Stimulated activated CD4-positive, alpha-beta T cell treated with anti-CD3 and anti-CD28 coated beads, Interleukin-1b, Interleukin-23, amount 100 ng/mL, for 1 hour (primary cell): ENCODE measurements at places on chromosomes 3 and 15.
A peak's percentile ranks its signal among the peaks of the same experiment; 100 is the strongest.

GRCh38 chr3:150412561-150413231, 4.6 kb downstream of the TSC22D2 start:
- no peak for DNase-seq

DNA sequence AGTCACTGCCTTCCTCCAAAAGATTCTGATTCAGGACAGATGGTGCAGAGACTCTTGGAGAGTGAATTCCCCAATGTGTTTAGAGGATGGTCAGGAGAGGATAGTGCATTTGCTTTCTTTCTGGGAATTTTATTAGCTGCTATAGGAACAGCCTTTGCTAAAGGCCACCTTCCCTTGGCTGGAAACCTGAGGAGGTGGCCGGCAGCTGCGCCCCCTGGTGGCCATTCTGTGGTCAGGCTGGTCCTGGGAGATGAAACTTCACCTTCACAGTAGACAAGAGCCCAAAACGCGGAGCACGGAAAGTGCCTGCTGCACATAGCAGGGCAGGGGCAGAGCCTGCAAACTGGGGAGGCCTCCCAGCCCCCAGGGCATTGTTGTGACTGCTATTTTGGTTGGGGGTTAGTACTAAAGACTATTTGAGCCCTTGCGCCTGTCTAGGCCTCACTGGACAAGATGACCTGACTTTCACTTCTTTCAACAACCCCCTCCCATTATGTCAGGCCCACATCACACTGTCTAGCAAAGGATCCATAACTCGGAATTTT, 34.3 kb downstream of the SEC22C start:
- DNase-seq = peak; percentile 50

DNA sequence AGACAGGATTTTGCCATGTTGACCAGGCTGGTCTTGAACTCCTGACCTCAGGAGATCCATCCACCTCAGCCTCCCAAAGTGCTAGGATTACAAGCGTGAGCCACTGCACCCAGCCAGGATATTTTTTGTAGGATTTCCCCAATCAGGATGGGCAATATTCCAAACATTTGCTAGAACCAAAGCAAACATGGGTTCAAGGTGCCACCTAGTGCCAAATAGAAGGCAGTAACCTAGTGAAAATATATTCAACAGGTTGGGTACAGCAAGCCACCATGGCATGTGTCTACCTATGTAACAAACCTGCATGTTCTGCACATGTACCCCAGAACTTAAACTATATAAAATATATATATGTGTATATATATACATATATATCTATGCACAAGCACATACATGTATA, 185.9 kb upstream of the CADM2 start:
- DNase-seq = no peak

DNA sequence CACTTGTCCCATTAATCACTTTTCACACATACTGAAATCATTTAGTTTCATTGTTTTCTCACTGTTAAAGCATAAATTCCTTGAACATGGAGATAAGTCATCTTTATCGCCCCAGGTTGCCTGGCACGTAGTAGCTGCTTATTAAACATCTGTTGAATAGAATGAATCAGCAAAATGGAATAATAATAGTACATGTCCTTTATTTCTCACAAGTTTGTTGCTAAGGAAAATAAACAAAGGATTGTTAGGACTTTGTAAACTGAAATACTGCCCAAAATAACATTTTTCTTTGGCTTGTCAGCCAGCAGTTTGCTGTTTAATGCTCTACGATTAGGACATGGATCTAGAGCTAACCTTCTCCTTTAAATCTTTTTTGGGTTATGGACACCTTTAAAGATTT, 17.9 kb downstream of the SLC35A5 start:
- no peak for DNase-seq

- no peak for DNase-seq
Observed at GRCh38 chr15:29822684-29823459, 604 bp upstream of the TJP1 start.

- no peak for DNase-seq
Observed at GRCh38 chr3:188176476-188176875, 22.5 kb downstream of the LPP start.

- DNase-seq = no peak
Observed at GRCh38 chr15:56587686-56588085, 122.7 kb upstream of the MNS1 start.

- no peak for DNase-seq
Observed at GRCh38 chr3:46663591-46664135, 29.8 kb downstream of the ALS2CL start.

- DNase-seq = no peak
Observed at GRCh38 chr3:133674290-133674919, 12.7 kb upstream of the TOPBP1 start.

DNA sequence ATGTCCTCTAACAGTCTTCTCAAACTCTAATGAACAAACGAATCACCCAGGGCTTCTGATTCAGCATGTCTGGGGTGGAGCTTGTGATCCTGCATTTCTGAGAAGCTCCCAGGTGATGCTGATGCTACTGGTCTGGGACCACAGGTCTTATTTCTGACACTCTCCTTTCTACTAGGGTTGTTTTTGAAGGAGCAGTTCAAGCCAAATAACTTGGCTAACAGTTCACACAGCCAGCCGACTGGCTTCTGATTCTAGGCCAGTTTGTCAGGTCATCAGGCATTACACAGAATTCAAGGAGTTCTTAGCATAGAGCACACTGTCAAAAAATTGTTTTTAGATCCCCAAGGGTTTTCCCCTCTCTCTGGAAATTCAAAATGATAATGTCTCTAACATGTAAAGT, 100.7 kb downstream of the TIGIT start:
- no peak for DNase-seq

DNA sequence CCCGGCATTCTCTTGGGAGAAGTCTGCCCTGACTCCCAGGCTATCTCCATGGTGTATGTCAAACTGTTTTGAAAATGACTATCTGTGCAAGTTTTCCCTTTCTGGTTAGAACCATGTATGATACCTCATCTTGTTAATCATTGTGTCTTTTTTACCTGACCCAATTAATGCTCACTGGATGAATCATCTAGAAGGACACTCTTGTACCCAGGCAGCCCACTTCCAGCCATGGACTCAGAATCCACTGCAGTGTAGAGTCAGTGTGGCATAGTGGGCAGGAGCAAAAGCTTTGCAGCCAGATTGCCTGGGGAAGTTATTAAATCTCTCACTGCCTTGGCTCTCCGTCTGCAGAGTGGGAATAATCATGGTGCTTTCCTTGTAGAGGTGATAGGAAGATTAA, 1.2 kb downstream of the FAM3D start:
- no peak for DNase-seq

- DNase-seq = no peak
Observed at GRCh38 chr15:25768271-25768670, 94.9 kb downstream of the ATP10A start.

DNA sequence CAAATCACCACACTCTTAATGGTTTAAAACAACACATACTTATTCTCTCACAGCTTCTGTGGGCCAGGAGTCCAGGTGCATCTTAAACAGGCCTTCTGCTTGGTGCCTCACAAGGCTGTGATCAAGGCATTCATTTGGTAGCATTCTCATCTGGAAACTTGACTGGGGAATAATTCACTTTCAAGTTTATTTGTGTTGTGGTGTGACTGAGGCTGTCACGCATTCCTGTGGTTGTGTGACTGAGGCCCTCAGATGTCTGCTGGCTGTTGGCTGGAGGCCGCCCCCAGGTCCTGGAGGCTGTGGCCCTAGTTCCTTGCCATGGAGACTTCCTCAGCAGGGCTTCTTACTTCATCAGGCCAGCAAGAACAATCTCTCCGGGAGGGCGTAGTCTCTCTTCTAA, 16.9 kb upstream of the FAM3D start:
- no peak for DNase-seq

- no peak for DNase-seq
Observed at GRCh38 chr3:39361252-39361927, 21.8 kb upstream of the SLC25A38 start.

DNA sequence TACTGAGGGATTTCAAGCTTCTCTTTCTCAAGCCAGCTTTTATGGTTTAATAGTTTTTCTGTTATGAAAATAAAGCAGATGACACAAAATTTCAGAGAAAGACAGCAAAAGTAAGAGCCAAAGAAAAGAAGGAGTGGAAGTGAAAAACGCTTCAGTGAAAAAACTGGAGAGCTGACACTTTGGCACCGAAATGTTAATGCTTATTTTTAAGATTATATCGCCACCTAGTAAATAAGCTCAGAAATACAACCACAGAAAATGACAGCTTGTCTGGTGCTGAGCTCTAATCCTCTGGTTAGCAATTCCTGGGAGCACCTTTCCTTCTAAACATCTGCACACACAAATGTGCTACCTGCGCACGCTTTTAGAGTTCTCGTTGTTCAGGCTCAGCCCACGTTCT, 101.6 kb downstream of the ZPLD1 start:
- no peak for DNase-seq

- no peak for DNase-seq
Observed at GRCh38 chr3:69665026-69665737, 74.1 kb upstream of the MITF start.

DNA sequence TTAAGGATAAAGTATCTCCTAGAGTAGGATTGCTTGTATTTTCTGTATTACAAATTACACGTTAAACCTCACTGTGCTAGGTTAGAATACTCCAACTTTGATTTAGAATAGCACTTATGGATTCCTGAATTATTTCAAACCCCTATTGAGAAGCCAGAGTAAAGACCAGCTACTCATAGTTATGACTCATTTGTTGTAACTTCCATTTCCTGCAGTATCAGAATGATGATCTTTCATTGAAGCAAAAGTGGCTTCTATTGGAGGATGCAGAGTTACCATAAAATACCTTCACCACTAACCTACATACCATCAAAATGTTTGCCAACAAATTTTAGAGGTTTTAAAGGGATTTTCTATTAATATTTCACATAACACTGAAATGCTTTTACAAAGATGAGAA, 1322.7 kb upstream of the ALCAM start:
- DNase-seq = no peak

- peak; percentile 39 for DNase-seq
Observed at GRCh38 chr3:126982126-126982470, 817 bp upstream of the PLXNA1 start.

GRCh38 chr3:128232376-128233178, 79.3 kb downstream of the EEFSEC start:
- no peak for DNase-seq

DNA sequence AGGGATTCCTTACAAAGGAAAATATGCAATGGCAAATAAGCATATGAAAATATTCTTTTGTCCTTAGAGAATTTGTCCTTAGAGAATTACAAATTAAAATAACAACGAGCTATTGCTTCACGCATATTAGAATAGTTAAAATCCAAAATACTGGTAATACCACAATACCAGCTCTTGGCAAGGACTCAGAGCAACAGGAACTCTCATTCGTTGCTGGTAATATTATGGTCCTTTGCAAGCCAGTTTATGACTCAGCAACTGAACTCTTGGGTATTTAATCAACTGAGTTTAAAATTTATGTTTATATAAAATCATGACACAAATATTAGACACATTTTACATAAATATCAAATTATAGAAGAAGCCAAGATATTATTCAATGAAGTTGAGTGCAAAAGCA, 1730.4 kb downstream of the SI start:
- DNase-seq = no peak

DNA sequence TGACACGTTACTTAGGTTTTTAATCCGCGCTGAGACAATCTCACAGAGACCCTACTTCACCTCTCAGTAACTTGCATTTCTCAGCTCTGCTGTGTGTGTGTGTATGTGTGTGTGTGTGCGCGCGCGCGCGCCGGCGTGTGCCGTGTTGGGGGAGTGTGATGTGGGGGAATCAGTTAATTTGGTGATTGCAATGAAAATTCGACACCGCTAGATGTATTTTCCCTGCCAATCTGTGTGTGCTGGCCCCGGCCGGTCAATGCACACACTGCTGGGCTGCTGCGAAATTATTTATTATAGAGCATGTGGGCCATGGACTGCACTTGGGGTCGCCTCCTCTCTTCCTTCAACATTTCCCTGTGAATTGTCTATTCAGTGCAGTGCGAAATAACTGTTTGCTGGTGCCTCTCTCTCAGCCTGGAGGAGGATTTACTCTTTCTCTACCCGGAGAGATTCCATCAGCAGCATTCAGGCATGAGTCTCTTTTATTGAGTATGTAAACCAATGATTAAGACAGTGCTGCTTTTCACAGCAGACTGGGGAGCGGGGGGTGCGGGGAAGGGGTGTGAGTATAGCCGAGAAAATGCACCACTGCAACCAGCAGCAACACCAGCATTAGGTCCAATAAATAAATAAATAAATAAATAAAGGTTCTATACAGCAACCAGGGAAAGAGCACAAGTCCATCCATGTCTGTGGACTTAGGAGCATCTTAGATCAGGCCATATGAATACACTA, 2.9 kb downstream of the CADM2 start:
- no peak for DNase-seq

DNA sequence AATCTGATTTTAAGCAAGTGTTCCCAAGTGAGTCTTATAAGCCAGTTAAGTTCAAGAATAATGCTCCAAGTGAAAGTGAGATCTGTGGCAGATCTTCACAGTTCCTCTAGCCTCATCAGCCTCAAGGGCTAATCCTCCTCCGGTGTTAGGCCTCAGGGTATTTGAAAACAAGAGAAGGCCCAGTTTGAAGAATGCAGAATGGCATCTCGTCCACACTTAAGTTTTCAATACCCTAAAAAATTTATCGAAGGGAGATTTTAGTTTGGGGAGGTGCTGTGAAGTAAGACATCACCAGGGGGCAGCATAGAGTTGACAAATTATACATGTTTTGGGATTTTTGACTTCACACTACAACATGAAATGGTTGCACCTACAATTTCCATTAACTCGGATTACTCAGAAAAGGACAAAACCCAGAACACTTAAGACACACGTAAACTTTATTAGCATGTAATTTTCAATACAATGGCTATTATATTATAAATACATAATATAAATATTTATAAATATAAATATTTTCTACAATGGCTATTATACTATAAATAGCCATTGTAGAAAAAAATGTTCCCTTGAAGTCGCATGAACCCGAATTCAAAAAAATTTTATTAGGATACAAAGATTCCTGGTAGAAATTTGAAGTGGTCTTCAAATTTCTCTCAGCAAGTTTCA, 2.3 kb upstream of the TMEM266 start:
- DNase-seq = peak; percentile 5

- DNase-seq = no peak
Observed at GRCh38 chr15:33031324-33031821, 163.1 kb downstream of the FMN1 start.

GRCh38 chr3:134374105-134374790, at the start of gene AMOTL2:
AMOTL2 (minus strand) TSS chr3:134374447; CDS start chr3:134371433, 3,014 bp downstream.
- DNase-seq = no peak

DNA sequence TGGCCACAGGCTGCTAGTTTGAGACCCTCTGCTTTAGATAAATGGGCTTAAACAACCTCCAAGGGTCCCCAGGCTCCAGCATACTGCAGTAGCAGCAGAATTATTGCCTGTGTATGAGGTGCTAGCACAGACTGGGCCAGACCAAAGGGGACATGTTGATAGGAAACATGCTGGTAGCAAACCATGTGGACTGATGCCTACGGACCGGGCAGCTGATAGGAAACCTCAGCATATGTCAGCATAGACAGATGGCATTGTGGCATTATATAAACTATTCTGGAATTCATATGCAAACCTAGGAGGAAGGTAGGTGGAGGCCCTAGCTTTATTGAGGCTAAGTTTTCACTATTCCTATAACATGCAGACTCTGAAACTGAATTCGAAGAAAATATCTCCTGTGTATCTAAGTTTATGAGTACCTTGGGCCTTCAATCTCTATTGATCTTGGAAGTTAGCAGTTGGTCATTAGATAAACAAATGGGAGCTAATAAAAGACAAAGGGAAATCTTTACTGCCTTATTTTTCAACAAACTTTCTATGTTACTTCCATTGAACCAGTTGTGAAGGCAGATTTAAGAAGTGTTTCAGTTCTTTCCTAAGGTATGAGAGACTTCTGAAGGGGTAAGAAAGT, 1.7 kb upstream of the HGD start:
- DNase-seq = no peak

- no peak for DNase-seq
Observed at GRCh38 chr3:50515565-50516439, 12.4 kb upstream of the CACNA2D2 start.
